ENCODE measurements at places on chromosomes 12 and 14. TPM values are rescaled to one million over a fixed set of nuclear protein-coding genes. Genes with fewer than 3 reads are reported as not detected.

The ADAM21 gene
- polyA plus RNA-seq: 0.18 TPM

The SMCO3 gene
- not detected for polyA plus RNA-seq

The TSHR gene
- not detected for polyA plus RNA-seq

DNA sequence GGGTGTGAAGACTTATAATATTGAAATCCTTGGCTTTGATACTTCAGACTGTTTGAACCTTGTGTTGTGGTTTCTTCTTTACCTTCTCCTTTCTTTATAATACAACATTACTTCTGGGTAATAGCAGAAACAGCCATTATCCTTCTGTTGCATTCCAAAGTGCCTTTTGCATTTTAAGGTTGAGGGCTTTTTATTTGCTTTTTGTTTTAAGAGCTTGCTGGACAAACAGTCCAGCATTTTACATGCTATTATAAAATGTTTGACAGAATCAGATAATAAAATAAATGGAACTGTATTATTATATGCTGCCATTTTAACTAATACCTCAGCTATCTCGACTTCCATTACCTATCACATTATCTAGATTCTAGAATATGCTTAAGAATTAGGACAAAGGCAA, 14.0 kb downstream of the RNF34 start:
- no peak for DNase-seq

- DNase-seq: peak; percentile 51
Observed at GRCh38 chr12:51954561-51955361, 3.3 kb downstream of the ACVR1B start.

- no peak for DNase-seq
Observed at GRCh38 chr12:75955251-75955650, 76.3 kb downstream of the PHLDA1 start.

Data from foreskin keratinocyte (primary cell).